Tongue (tissue), 3 donors: ENCODE measurements at places on chromosomes 12 and 14. TPM values are rescaled to one million over a fixed set of nuclear protein-coding genes. Genes with fewer than 3 reads are reported as not detected.

Gene DACT1
- 21.2 TPM for total RNA-seq

Gene DNAH10
- 0.62 TPM for total RNA-seq

Gene PDE6H
- not detected for total RNA-seq

Gene HOXC13
- not detected for total RNA-seq

Gene FIGNL2
- total RNA-seq, result 0.72 TPM

Gene SLCO1A2
- total RNA-seq, result 0.10 TPM

Gene KRT75
- 0.21 TPM for total RNA-seq

Gene ASPG
- total RNA-seq, result 0.82 TPM

Gene CYP27B1
- total RNA-seq, result 0.10 TPM

Gene PLCZ1
- not detected for total RNA-seq

Gene LTB4R2
- total RNA-seq, result 19.3 TPM

Gene PLXNC1
- 13.4 TPM for total RNA-seq

Gene BDKRB1
- total RNA-seq, result 1.8 TPM

Gene TMEM117
- 19.6 TPM for total RNA-seq

Gene KLRK1
- total RNA-seq, result 1.7 TPM

Gene STON2
- 91.2 TPM for total RNA-seq

Gene TOMM20L
- total RNA-seq, result not detected

Gene EXOC5
- total RNA-seq, result 80.6 TPM

Gene SCYL2
- total RNA-seq, result 72.3 TPM

Gene CCDC175
- total RNA-seq, result not detected

Gene APOLD1
- total RNA-seq, result 37.6 TPM

Gene MORN3
- total RNA-seq, result 0.41 TPM

Gene EIF2S3B
- 1.2 TPM for total RNA-seq

Gene RFLNA
- 5.8 TPM for total RNA-seq

Gene ARMH4
- 18.2 TPM for total RNA-seq

Gene POTEM
- not detected for total RNA-seq

Gene CLEC4C
- total RNA-seq, result not detected

Gene NGB
- not detected for total RNA-seq

Gene NEMF
- total RNA-seq, result 93.7 TPM

Gene BATF
- total RNA-seq, result not detected

Gene CCDC177
- total RNA-seq, result 0.21 TPM

Gene SETD1B
- 5.5 TPM for total RNA-seq

Gene RCOR1
- 25.4 TPM for total RNA-seq
